ENCODE measurements at places on chromosomes 3 and 15.

GRCh38 chr3:141332416-141332815, 35.9 kb upstream of the ZBTB38 start:
- no peak for DNase-seq

DNA sequence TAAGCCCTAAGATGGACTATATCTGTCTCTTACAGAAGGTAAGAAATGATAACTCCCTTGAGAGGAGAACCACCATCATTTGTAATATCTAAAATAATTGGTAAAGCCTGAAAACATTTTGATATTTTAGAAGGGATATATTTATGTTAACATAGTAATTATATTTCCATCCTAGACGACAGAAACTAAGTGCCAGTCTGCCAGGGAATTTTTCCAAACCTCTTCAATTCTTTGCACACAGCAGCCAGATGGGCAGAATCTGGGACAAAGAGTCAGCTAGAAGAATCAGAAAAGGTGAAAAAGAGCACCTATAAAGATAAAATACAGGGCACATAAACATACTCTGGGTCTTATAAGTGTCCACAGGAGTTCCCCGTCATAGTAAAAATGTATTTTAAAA, 70.0 kb upstream of the CBLB start:
- DNase-seq, result no peak

- DNase-seq, result no peak
Observed at GRCh38 chr15:76359152-76359551, 22.6 kb downstream of the ISL2 start.

- no peak for DNase-seq
Observed at GRCh38 chr3:130835483-130835882, 58.4 kb upstream of the ATP2C1 start.

- DNase-seq, result no peak
Observed at GRCh38 chr3:23748398-23749110, 57.2 kb upstream of the UBE2E1 start.

DNA sequence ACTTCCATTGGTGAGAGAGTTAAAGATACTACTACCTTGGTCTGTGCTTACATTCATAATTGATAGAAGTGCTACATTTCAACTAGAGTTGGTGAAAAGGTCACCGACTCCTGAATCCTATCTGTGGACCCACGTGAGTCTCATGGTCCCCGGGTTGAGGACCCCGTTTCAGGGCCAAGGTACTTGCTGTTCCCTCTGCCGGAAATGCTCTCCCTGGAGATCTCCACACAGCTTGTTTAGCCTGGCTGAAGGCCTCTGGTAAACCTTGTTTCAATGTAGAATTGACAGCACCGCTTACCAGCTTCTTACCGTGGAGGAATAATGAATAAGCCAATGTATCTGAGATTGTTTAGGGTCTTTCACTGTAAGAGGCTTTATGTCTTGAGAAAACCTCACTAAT, 226.0 kb upstream of the GOLGA6L4 start:
- DNase-seq, result no peak

GRCh38 chr15:99712415-99712814, 20.8 kb downstream of the LYSMD4 start:
- DNase-seq, result no peak

- DNase-seq, result no peak
Observed at GRCh38 chr3:26522919-26523318, 99.7 kb upstream of the LRRC3B start.

DNA sequence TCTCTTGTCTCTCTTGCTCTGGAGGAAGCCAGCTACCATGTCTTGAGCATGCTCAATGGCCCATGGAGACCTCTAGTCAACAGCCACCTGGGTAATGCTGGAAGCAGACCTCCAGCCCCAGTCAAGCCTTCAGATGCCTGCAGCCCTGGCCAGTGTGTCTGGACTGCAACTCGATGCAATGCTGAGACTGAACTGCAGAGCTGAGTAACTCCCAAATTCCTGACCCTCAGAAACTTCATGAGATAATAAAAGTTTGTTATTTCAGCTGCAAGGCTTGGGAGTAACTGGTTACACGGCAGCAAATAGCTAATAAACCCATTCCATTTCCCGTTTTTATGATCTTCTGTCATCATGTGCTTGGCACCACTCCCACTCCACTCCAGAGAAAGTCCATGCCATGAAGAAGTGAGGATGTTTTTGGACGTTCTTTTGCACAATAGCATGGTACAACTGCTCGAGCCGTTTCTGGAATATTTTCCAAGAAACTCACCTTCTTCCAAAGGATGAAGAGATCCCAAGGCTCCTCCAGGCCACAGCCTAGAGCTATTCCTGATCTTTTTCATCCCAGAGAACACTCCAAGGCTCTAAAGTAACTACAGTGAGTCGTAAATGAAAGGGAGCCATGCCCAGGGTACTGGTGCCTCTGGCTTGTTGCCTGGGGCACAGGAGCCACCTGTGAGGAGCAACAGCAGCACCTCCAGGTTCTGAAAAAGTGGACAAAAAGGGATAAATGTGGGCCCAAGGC, 72.0 kb upstream of the KLF13 start:
- DNase-seq, result no peak

GRCh38 chr3:119125342-119125741, 20.6 kb upstream of the TEX55 start:
- no peak for DNase-seq

GRCh38 chr15:40854161-40854560, 10.3 kb downstream of the SPINT1 start:
- DNase-seq, result no peak

GRCh38 chr3:102511639-102512038, 76.8 kb downstream of the ZPLD1 start:
- DNase-seq, result no peak

GRCh38 chr15:66821307-66821706, 119.3 kb downstream of the SMAD6 start:
- DNase-seq, result no peak

- DNase-seq, result no peak
Observed at GRCh38 chr3:52915294-52915693, 17.9 kb upstream of the STIMATE start.

DNA sequence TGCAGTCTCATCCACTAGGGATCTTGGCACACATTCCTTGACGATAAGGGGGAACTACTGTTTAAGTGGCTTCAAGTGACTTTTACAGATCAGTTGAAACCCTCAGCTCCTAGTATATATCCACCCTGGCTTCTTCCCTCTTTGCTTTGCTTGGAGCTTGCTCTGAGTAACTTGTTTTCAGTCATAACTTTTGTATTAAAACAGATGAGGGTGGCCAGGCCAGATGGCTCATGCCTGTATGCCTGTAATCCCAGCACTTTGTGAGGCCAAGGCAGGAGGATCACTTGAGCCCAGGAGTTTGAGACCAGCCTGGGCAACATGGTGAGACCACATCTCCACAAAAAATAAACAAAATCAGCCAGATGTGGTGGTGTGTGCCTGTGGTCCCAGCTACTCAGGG, 42.4 kb downstream of the EOMES start:
- DNase-seq, result no peak

GRCh38 chr3:22907796-22908195, 295.3 kb upstream of the UBE2E2 start:
- DNase-seq, result no peak

- no peak for DNase-seq
Observed at GRCh38 chr15:35127717-35128116, 42.6 kb upstream of the NANOGP8 start.

- no peak for DNase-seq
Observed at GRCh38 chr3:46120983-46121382, 87.1 kb downstream of the CCR1 start.

- DNase-seq, result no peak
Observed at GRCh38 chr3:58749948-58750347, 83.4 kb upstream of the FAM3D start.

DNA sequence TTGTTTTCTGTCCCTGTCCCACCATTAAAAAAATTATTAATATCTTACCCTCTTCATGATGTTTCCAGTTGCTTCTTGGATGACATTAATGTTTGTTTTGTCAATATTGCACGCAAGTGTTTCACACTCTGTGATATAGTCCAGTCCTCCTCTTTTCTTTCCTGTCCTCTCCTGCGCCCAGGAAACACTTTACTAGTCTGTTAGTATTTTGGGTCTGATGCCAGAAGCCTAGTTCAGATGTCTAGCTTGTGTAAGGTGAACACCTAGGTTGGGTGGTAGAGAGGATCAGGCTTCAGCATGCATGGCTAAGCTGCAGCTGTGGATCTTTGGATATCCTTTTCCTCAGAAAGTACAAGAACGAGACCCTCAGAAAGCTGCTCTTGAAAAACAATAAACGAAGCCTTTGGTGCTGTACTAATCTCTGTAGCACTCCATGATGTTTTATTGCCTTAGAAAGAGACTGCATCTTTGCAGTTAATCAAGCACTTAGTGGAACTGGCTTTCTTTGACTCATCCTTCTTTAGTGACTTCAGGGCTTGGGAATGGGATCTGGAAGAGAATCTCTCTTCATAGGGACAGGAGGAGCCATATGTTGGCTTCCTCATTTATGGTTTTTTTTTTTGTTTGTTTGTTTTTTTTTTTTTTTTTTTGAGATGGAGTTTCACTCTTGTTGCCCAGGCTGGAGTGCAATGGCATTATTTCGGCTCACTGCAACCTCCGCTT, 253.4 kb downstream of the LPP start:
- DNase-seq, result no peak

GRCh38 chr15:77350792-77351191, 69.1 kb downstream of the PEAK1 start:
- DNase-seq, result no peak

DNA sequence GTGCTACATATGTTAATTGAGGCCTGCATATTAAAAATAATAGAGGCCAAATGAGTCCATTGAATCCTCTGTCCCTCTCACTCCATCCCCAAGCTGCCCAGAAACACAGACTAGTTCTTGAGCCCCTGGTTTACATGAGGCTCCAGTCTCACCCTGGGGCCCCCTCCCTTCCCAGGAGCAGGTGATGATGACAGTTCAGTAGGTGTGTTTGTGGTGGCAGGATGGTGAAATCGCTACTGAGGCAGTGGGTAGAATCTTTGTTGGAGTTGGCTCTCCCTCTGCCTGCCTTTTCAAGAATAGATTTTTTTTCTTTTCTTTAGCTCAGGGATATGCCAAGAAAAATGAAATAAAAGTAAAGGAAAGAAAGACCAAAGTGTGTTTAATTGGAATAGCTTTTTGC, 288.7 kb downstream of the EPHB1 start:
- DNase-seq, result no peak

GRCh38 chr15:37076543-37076942, 23.8 kb downstream of the MEIS2 start:
- no peak for DNase-seq

DNA sequence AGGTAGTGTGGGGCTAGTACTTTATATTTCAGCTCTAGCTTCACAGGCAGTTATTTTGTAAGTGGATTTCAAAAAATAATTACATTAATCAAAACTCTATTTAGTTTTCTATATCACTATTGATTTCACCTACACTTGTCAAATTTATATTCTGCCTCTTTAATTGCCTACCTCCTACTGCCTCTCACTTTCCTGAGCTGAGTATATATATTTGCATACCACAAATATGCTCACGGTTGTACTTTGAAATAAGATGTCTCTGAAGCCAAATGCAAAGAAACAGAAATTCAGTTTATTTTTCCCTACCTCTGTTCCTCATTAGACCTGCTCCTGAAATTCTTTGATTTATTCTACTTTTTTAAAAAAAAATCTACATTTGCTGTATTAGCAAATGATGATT, 309.3 kb upstream of the TGFBR2 start:
- no peak for DNase-seq

DNA sequence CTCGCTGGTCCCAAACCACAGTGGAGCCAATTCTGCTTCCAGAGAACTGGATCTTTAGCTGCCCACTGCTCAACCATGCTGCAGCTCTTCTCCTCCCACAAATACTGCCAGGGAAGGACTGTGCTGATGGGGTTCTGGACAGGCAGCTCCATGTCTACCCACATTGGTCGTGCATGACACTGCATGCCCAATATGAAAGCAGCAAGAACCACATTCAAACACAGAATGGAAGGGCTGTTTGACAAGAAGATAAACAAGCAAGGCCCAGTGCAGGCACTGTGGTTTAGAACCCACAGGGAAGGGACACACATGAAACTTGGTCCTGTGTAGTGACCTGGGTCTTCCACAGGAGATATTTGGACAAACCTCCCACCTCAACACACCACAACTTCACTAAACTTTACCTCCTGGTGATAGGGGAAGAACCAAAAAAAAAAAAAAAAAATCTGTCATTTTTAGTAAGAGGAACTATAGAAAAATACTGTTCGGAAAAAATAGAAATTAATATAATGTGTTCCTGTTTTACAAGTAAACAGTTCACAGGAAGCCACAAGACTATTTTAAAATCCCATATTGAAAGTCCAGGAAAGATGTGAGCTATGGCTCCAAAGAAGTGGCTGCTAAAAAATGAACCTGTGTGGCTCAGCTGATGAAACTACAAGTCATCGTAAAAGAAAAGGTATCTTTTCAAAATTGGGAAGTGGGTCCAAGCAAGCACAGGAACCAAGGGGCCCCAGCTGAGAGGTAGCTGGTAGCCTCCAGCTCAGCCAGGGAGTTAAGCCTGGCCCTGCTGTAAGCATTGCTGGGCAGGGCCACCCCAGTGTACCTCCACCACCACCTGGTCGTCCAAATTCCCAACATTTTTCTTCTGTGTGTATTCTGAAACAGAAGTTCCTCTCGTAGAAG, 77.7 kb upstream of the ACAN start:
- DNase-seq, result no peak

GRCh38 chr15:49145651-49146609, 9.5 kb downstream of the COPS2 start:
- DNase-seq, result no peak

DNA sequence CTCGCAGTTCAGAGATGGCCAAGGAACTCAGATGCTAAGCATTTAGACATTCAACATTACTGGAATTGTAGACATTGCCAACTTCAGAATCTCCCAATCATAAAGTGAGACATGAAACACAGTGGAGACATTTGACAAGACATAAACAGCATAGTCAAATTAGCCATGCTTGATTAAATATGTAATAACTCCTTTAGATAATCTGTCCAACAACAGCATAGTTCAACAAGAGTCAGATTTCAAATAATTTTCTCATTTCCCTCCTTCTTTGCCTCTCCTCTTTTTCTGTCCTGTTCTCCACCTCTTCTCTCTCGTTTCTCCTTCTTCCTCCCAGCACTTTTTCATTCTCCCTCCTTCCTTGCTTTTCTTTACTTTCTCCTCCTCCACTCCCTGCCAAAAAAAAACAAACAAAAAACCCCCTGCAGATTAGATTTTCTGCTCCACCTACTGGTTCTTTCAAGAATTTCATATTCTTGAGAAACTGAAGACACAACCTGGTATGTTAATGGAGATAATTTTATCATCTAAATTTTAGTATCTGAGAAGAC, 20.2 kb downstream of the CPOX start:
- DNase-seq, result no peak

DNA sequence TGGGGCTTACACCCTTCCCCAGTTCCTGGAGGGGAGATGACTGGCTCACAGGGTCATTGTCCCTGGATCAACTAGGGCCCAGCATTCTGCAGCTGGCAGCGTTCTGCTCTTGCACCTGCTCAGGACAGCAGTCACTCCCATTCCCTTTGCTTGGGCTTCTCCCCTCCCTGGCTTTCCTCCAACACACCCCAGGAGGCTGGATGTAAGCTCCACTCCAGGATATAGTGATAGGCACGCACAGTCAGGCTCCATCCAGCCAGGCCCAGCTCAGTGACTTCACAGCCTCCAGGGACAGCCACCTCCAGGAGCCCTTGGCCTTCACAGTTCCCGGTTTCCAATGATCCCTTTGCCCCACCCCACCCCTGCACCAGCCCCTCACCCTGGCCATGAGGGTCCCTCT, 1.9 kb downstream of the SPTBN5 start:
- no peak for DNase-seq

- no peak for DNase-seq
Observed at GRCh38 chr3:144677103-144677502, 705.5 kb downstream of the DIPK2A start.

All from stimulated activated CD8-positive, alpha-beta memory T cell treated with anti-CD3 and anti-CD28 coated beads, Interleukin-7, amount 100 ng/mL, for 24 hours (primary cell).